ENCODE measurements at places on chromosomes 12 and 14.

DNA sequence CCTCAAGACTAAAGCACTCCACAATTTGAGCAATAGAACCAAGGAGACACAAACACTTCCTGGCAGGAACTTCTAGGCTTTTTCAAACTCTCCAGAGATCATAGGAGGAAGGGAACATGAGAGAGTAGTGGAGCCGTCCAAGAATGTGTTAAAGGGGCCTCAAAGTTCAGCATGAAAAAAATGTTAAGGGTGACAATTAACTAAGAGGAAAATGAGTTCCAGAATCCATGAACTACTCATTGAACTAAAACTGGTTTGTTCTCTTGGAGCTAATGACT lies 122.0 kb downstream of the WIF1 start:
- DNase-seq = no peak

GRCh38 chr12:87931812-87932211 lies 97.4 kb downstream of the C12orf50 start:
- DNase-seq = no peak

GRCh38 chr12:48005001-48005749 lies 899 bp upstream of the COL2A1 start:
- DNase-seq = peak; percentile 47

GRCh38 chr14:93965287-93965821 lies 11.0 kb downstream of the ASB2 start:
- no peak for DNase-seq

- DNase-seq = no peak
Measured at GRCh38 chr12:21526053-21526452, at the start of gene SPX. SPX (plus strand) TSS chr12:21526296; CDS start chr12:21526473, 177 bp downstream.

DNA sequence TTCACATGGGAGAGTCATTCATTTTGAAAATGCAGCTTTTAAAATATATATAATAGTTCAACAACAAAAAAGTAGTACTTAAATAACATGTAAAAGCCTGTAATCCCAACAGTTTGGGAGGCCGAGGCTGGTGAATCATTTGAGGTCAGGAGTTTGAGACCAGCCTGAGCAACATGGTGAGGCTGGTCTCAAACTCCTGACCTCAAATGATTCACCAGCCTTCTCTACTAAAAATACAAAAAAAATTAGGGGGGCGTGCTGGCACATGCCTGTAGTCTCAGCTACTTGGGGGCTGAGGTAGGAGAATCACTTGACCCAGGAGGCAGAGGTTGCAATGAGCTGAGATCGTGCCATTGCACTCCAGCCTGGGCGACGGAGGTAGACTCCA lies 256.3 kb upstream of the RGS6 start:
- no peak for DNase-seq

DNA sequence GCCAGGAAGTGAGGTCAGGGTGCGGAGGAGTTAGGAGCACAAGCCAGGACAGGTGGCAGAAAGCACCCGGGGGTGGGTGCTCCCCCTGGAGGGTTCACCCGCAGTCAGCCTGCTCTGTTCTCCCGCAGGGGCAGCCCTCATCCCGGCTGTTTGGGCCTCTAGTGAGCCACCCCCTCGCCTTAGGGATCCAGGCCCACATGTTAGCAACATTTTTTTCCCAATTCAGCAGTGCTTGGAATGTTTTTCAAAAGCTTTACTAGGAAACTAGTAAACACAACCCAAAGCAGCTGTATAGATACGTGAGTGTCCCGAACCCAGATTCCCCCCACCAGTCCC lies 28.5 kb upstream of the NXPH4 start:
- DNase-seq = no peak

- DNase-seq = no peak
Measured at GRCh38 chr12:127509066-127509778, 757.7 kb upstream of the TMEM132C start.

DNA sequence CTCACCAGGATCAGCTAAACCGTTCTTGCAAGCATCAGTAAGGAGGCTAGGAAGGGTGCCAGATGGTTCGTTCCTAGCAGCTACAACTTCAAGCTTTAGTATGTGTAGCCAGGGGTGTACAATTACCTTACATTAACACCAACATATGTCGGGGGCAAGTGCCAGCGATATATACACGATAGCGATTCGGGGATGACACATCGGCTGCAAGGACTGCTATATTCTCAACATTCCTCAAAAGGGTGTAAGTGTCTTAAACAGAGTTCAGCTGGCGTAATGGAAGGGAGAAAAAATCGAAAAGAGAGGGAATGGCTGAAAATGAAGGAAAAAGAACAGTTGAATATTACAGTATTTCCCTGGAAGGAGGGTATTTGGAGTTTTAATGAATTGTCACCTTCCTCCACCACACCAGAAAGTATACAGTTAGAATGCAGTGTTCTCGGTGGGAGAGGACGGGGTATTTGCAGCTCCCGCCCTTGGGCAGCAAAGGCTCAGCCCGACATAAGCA lies 545 bp downstream of the LIMA1 start:
- DNase-seq = no peak

- no peak for DNase-seq
Measured at GRCh38 chr14:70901269-70901668, 6.0 kb upstream of the PCNX1 start.

GRCh38 chr12:52784909-52785308 lies 7.8 kb upstream of the KRT76 start:
- DNase-seq = no peak

DNA sequence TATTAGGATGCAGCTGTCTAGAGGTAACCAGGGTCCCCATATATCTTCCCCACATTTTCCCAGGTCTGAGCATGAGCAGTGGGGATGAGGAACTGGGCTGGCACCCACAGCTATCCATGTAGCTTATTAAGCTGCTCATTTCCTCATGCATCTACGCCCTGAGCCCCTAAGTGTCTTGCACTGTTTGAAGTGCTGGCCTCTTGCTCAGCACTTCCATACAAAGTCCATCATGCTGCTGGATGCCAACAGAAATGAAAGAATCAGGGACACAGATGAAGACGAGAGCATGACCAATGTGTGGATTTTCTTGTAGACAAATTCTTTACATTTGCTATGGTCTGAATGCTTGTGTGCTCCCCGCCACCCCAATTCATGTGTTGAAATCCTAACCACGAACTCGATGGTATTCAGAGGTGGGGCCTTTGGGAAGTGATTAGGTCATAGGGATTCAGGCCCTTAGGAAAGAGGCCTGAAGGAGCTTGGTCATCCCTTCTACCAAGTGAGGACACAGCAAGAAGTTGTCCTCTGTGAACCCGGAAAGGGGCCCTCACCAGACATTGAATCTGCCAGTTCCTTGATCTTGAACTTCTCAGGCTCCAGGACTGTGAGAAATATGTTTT lies 54.5 kb downstream of the C12orf75 start:
- no peak for DNase-seq

DNA sequence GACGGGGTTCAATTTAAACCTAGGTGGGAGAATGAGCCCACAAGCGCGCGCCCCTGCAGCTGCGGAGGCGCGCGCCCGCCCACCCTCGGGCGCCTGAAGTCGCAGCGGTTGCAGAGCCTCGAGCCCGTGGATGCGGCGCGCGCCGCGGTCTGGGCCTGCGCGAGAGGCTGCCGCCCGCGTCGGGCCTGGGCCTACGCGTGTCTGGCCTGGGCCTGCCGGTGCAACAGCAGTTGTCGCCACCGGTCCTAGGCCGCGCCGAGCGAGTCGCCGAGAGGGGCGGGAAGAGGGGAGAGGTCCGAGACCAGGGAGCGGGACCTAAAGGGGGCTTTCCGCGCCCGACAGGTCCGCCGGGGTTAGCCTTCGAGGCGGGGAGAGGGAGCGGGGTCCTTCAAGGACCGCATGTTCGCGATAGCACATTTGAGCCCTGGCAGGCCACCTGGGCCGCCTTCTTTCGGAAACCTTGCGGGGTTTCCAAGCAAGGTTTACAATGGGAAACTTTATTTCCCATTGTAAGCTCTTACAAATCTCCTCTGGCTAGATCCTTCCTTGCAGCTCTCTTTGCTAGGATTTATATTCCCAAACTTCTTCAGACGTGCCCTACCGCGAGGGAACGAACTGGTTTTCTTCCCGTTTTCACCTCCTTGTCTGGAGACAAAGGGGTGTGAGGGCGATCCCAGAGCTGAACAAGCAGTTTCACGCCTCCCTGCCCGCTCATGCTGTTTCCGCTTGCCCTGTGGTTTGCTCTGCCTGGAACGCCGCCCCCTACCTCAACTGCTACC lies 6.8 kb downstream of the SIX6 start:
- no peak for DNase-seq

DNA sequence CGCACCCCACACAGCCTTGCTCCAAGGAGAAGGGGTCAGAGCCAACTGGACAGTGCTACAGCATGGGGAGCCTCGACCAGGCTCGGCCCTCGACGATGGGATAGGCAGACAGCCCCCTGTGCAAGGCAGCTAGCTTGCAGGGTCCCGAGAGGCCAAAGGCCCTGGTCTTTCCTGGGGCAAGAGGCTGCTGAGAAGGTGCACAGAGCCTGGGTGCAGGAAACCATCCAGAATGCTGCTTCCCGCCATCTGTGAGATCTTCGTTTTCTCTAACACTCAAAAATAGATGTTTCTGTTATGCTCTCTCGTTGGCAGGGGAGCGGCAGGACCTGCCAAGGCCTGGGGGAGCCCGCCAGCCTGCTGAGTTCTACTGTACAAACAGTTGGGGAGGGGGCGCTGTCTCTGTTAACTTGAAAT lies 168.0 kb upstream of the RTL1 start:
- no peak for DNase-seq

- no peak for DNase-seq
Measured at GRCh38 chr14:29930283-29930682, 2.6 kb upstream of the PRKD1 start.

DNA sequence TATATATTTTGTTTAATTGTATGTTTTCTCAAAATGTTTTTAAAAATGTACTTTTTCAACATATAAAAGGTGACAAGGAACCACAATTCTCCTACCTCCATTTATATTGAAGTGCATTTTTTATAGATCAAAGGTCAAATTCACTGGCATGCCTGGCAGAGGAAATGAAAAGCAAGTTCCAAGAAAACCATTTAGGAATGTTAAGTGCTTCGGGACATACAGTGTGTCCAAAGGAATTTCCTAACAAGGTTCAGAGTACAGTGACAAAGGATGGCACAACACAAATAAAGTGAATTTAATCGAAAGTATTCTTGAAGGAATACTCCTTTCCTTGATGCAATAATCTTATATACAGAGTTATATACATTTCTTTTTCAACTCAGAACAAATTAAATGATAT lies 242.3 kb downstream of the CCER1 start:
- no peak for DNase-seq

- DNase-seq = no peak
Measured at GRCh38 chr14:36820111-36820709, 158.6 kb downstream of the PAX9 start.

DNA sequence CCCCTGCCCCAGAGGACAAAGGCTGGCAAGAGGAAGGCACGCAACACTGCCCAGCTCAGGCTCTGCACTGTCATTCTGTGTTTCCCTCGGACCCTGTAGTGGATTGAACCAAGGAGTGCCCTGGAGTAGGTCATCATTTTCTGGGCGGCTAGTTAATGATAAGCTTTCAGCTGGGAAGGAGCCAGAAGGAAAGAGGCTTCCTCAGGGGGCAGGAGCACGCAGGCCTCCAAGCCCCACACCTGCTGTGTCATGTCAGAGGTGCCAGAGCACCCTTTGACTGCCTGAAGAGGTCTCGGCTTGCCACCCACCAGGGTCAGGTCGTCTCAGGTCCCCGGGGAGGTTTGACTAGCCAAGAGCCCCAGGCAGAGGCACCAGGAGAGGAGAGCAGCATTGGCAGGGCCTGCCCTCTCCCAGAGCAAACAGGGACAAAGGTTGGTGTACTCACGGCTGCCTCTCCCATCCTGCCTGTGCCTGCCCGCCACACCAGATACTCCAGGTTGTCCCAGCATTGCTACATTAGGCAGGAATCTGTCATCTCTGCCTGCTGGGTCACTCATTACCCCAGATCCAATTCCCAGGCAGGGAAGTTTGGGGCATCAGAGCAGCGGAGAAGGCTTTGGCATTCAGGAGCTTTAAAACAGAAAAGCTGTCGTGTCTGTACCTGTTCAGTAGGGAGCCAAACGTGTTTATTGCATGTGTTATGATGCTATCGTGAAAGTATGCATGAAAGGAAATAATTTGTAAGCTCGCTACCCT lies 33.5 kb upstream of the ATP2A2 start:
- DNase-seq = peak; percentile 95

DNA sequence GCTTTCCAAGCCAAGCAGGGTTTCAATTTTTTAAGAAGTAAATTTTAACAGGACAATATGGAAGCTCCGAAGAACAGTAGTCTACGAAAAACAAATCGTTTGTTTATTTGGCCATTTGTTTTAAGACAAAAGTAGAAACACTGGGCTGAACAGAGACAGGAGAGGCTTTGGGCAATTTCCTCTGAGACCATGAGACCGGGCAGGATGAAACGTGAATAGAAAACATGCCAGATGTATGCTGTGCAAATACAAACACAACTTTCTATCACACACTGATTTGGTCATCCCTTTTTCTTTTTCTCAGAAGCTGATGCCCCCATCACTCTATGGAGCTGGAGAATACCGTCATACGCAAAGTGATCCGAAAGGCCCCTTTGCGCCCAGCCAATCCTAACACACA lies 1111.1 kb downstream of the BCL11B start:
- no peak for DNase-seq

DNA sequence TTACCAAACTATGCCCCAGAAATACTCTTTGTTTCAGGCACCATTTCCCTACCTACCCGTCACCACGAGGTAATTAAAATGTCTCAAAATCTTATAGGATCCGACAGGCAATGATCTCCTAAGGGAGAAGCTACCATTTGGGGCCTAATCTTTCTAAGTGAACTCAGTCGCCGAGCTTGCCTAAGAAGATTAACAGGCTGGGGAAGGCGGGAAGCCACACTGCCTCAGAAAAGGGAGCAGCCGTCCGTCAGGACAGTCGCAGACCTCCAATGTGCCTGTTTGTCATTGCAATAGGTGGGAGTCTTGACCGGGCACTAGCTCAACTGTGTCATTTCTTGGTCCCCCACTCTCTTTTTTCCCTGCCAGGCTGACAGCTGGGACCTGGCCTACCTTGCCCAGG lies 4.6 kb downstream of the TTC7B start:
- DNase-seq = no peak

DNA sequence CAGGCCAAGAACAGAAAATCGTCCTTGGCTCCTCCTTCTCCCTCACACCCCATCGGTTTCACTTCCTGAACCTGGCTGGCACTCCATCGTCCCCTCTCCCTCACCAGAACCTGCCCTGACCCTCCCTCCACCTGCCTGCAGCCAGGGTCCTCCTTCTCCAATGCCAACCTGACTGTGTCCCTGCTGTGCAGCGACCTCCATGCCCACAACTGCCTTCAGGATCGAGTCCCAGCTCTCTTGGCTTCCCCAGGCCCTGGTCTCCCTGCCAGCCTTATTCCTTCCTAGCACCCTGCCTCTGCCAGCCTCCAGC lies 19.8 kb downstream of the HVCN1 start:
- no peak for DNase-seq

- peak; percentile 6 for DNase-seq
Measured at GRCh38 chr12:79374545-79374944, 316.2 kb downstream of the PAWR start.

- peak; percentile 89 for DNase-seq
Measured at GRCh38 chr12:113299619-113300237, 35.2 kb downstream of the SLC8B1 start.

- no peak for DNase-seq
Measured at GRCh38 chr12:95118138-95118787, 44.8 kb upstream of the NR2C1 start.

GRCh38 chr14:49527221-49527620 lies 59.0 kb downstream of the RPS29 start:
- no peak for DNase-seq

- no peak for DNase-seq
Measured at GRCh38 chr12:97805146-97805545, 342.5 kb downstream of the RMST start.

GRCh38 chr14:69475194-69475818 lies 9.2 kb upstream of the PLEKHD1 start:
- peak; percentile 41 for DNase-seq

GRCh38 chr12:1852076-1852475 lies 31.7 kb downstream of the LRTM2 start:
- no peak for DNase-seq
